ENCODE measurements at places on chromosomes 13 and 19.

DNA sequence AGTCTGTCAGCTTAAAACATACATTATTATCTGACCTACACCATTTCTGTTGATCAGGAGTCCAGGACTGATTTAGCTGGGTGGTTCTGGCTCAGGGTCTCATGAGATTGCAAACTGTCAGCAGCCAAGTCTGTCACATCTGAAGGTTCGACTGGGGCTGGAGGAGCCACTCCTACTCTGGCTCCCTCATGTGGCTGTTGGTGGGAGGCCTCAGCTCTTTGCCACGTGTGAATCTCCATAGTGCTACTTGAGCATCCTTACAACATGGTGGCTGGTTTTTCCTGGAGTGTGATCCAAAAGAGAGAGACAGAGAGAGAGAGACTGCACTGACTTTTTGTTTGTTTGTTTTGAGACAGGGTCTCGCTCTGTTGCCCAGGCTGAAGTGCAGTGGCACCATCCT lies 63.6 kb upstream of the NFIC start:
- DNase-seq: no peak

GRCh38 chr13:110319774-110320509 lies 12.9 kb downstream of the COL4A2 start:
- no peak for DNase-seq

GRCh38 chr13:93307136-93307535 lies 80.5 kb downstream of the GPC6 start:
- no peak for DNase-seq

- no peak for DNase-seq
Observed at GRCh38 chr13:41833831-41834230, 127.1 kb downstream of the VWA8 start.

- DNase-seq: no peak
Observed at GRCh38 chr13:112622375-112622774, 34.4 kb upstream of the TUBGCP3 start.

- DNase-seq: no peak
Observed at GRCh38 chr13:99905814-99906213, 65.8 kb downstream of the ZIC5 start.

GRCh38 chr19:58091251-58091995 lies 6.6 kb downstream of the ZSCAN18 start:
- DNase-seq: no peak

GRCh38 chr19:1739960-1740629 lies 13.2 kb upstream of the ONECUT3 start:
- DNase-seq: no peak

DNA sequence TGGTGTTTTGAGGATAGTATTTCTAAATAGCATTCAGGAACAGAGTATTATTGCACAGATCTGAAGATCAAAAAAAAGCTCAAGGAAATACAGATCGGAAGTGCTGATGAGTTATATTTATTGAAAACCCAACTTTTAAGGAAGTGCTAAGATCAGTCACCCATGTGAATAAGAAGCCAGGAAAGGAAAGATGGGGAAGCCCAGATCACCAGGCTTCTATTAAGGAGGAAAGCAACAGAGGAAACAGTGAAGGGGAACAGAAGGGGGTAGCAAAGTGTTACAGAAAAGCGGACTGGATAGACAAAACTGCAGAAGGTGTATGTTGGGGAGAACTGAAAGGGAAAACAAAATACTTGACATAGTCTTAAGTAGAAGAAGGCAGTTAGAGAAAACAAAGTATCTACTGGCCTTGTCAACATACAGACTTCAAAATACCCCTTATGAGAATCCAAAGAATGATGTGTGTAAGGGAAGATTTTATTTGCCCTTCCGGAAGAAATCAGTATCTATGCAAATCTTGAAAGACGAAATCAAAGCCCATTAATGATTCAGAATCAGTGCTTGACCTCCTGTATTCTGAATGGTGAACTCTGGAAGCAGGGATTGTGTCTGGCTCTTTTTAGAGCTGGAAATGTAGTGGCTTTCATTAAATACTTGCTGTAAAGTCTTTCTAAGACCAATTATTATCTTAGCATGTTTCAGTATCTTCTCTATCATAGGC lies 12.1 kb downstream of the UFM1 start:
- peak; percentile 3 for DNase-seq

DNA sequence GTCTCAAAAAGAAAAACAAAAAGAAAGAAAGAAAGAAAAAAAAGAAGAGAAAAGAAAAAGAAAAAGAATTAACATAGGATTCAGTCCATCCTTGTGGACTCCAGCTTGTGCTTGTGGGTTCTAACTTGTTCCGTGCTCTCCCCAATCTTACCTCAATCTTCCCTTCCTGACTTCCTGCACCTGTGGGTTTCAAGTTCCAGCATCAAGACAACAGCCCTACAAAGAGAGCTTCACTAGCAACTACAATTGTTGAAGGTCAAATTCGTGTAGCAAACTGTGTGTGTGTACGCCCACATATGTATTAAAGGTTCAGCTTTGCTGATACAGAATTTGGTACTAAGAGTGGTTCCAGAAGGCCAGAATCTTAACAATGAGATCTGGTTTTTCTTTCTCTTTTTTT lies 25.3 kb downstream of the FXYD5 start:
- no peak for DNase-seq

- DNase-seq: peak; percentile 13
Observed at GRCh38 chr19:17209126-17210036, 5.8 kb upstream of the USE1 start.

DNA sequence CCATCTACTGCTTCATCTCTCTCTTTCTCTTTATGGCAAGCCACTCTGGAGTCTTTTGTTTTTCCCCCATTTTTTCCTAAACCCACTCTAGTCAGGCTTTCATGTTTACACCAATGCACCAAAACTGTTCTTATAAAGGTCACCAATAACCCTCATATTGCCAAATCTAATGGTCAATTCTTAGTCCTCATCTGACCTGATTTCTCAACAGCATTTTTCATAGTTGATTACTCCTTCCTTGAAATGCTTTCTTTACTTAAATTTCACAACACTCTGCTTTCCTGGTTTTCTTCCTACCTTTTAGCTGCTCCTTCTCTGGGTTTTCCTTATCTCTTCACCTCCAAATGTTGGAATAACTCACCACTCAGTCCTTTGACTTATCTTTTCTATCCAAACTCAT lies 47.9 kb downstream of the MICU2 start:
- no peak for DNase-seq

DNA sequence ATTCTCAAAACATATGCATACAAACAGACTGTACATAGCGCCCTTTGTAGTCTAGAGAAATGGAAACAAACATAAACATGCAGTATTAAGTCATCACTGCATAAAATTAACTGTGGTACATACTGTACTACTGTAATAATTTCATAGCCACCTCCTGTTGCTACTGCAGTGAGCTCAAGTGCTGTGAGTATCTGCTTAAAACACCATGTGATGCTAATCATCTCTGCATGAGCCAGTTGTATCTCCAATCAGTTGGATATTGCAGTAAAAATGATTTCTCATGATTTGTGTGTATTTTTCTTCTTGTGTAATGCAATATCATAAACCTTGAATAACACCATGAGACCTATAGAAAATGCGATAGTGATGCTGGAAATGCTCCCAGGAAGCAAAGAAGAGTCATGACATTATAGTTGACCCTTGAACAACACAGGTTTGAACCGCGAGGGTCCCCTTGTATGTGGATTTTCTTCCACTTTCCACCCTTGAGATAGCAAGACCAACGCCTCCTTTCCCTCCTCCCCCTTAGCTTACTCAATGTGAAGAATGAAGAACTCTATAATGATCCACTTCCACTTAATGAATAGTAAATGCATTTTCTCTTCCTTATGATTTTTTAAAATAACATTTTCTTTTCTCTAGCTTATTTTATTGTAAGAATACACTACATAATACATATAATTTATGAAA lies 4.1 kb downstream of the TNFSF13B start:
- DNase-seq: peak; percentile 51

DNA sequence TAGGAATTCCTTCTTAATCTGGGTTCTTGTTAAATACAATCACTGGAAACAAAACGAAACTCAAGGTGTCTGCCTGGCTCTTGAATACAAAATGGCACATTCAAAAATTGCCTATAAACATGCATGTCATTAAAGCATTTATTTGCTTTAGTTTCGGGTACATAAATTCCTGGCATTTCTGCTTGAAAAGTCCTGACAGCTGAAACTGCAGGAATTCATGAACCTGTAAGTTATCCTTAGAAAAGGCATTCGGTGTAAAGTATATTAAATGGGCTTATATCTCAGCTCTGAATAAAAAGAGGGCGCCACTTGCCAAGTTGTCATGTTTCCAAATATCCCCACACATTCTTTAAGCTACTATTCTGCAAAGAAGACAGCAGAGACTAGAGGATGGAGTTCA lies 32.9 kb downstream of the RXFP2 start:
- no peak for DNase-seq

DNA sequence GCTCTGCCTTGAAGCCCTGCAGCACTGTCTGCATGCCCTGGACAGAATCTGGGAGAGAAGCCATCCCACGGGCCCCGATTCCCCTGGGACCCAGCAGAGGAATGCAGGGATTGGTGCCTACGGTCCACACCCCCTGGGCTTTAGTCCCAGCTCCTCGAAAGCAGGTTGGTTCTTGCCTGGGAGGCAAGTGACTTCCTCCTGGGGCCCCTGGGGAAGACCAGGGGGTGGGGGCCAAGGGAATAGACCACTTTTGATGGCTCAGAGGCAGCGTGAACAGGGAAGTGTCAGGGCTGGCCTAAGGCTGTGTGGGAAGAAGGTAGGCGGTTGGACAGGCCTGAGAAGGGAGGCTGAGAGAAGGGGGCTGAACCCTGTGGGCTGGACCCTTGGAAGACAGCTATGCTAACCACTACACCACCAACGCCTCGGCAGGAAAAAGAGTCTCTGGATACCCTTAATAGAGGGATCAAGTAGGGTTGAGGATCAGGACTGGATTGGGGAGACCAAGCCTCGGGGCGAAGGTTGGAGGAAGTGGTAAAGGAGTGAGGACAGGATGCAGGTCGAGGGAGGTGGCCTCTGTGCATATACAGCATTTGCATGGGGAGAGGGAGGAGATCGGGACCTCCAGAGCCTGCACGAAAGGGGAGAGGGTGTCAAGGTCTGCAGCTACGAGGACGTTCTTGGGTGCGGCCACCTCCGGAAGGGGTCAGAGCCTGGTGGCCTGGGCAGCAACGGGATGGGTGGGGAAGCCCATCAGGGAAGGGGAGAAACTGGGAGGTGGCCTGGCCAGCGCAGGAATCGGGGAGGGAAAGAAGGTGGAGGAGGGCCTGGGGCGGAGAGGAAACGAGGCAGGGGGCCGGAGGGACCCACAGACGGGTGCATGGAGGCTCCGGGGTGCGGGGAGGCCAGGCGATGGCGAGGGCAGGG lies 709 bp downstream of the DPP9 start:
- DNase-seq: peak; percentile 37

DNA sequence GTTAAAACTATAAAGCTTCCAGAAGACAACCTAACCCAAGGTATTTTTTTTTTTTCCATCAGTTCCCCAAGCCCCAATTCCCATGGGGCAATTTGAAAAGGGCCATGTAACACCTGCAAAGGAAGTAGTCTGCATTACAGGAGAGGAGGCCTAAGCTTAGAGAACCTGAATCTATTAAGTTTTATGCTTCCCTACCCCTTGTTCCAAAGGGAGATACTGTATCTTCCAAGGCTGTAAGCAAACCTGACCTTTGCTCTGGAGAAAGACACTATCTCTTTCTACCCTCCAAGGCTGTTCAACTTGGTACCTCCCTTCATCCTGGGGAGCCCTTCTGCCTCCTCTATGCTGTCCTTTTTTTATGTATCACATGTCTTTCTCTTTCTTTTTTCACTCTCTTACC lies 15.0 kb downstream of the KATNAL1 start:
- no peak for DNase-seq

DNA sequence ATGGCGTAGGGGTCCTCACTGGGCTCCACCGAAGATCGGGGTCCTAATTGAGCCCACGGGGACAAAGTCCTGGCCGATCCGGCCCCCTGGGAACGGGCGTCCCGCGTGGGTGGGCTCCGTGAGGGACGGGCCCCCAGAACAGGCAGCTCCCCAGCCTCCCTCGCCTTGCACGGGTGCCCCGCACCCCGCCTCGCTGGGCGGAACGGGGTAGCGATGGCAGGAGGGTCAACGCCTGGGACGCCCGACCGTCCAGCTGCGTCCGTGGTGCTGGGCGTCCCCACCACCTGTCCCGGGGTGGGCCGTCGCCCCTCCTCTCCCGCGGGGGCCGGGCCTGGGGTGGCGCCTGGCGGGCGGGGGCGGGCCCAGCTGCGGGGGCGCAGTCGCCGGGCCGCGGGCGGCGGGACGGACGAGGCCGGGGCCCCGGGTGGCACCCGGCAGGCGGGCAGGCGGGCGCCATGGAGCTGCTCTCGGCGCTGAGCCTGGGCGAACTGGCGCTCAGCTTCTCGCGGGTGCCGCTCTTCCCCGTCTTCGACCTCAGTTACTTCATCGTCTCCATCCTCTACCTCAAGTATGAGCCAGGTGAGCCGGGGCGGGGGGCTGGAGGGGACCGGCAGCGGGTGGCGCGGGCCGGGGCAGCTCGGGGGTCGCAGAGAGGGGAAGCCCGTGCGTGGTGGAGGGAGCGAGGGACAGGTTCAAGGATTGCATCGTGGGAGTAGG lies at the start of gene TMEM38A:
TSS of gene TMEM38A (plus strand) at position 377 of the 717 bp plus-strand sequence. CDS start at position 456, 79 bp downstream.
- DNase-seq: peak; percentile 15

- no peak for DNase-seq
Observed at GRCh38 chr13:71546881-71547280, 320.1 kb downstream of the DACH1 start.

GRCh38 chr19:51971624-51972023 lies 15.0 kb downstream of the ZNF350 start:
- peak; percentile 5 for DNase-seq
